ENCODE measurements at places on chromosomes 6 and 20. TPM values are rescaled to one million over a fixed set of nuclear protein-coding genes. Genes with fewer than 3 reads are reported as not detected.

PRDM1 gene
- 122 TPM for total RNA-seq

SLC17A9 gene
- total RNA-seq = 2.4 TPM

CST4 gene
- not detected for total RNA-seq

GSTA1 gene
- not detected for total RNA-seq

ARMC2 gene
- total RNA-seq = 8.7 TPM

CEP250 gene
- total RNA-seq = 36.6 TPM

- H3K36me3 ChIP-seq = peaks cover 28% of the 10 kb centered on the region
- no peak overlapping the region for H3K27ac ChIP-seq
- peak overlapping the region; percentile 53 for H3K4me3 ChIP-seq
- no peaks in the 10 kb centered on the region for H3K27me3 ChIP-seq
- DNase-seq = no peak
- H3K4me1 ChIP-seq = peaks cover 29% of the 10 kb centered on the region
Measured at GRCh38 chr20:48661575-48662455, 166.0 kb downstream of the PREX1 start.

DNA sequence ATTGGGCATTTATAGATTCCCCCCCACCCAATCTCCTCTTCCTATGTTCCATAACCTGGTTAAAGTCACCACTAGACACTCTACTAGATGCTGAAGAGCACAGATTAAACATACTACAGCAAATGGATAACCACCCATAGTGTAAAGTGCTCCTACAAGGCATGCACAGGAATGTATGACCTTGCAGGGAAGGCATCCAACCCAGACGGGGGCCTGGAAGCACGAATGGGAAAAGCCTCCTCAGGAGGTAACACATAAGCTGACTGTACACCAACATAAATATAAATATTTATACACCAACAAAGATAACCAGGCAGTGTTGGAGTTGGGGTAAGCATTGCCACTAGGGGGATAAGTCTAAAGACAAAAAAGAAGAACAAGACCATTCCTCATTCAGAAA is 691.7 kb downstream of the GRIK2 start:
- H3K4me1 ChIP-seq = no peaks in the 10 kb centered on the region
- no peak overlapping the region for H3K27ac ChIP-seq
- H3K36me3 ChIP-seq = no peaks in the 10 kb centered on the region
- H3K4me3 ChIP-seq = no peak overlapping the region

GRCh38 chr20:61121661-61122060 is 130.4 kb upstream of the CDH4 start:
- peaks cover 9% of the 10 kb centered on the region for H3K4me1 ChIP-seq
- peaks cover 36% of the 10 kb centered on the region for H3K27me3 ChIP-seq
- no peak overlapping the region for H3K27ac ChIP-seq
- H3K36me3 ChIP-seq = no peaks in the 10 kb centered on the region

GRCh38 chr6:151359486-151359885 is 31.9 kb downstream of the ZBTB2 start:
- no peak overlapping the region for H3K27ac ChIP-seq
- H3K36me3 ChIP-seq = peaks cover 4% of the 10 kb centered on the region
- peaks cover 3% of the 10 kb centered on the region for H3K4me1 ChIP-seq
- no peak overlapping the region for H3K4me3 ChIP-seq
- H3K27me3 ChIP-seq = no peaks in the 10 kb centered on the region

DNA sequence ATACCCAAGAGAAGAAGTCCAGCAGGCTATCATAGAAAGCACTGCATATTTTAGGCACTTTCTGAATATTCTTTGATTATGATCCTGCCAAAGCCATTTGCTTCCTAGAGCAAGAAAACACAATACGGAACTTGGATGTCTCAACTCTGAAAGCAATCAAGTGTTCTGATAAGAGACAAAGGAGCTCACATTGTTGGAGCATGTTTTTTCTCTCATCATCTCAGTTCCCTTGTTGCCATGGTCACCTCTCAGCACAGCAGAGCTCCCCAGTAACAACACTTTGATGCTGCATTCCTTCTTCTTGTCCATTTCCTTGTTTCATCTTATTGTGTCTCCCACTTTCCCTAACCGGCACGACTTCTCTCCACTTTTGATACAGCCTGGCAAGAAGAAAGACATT is 168.7 kb upstream of the FUT9 start:
- no peak for DNase-seq
- no peaks in the 10 kb centered on the region for H3K27me3 ChIP-seq
- no peak overlapping the region for H3K27ac ChIP-seq
- no peak overlapping the region for H3K4me3 ChIP-seq
- no peaks in the 10 kb centered on the region for H3K4me1 ChIP-seq
- no peaks in the 10 kb centered on the region for H3K36me3 ChIP-seq

GRCh38 chr20:4926531-4927156 is 74.7 kb downstream of the SLC23A2 start:
- H3K36me3 ChIP-seq = peaks cover 10% of the 10 kb centered on the region
- no peak overlapping the region for H3K27ac ChIP-seq
- DNase-seq = no peak

GRCh38 chr6:4258733-4259132 is 123.4 kb upstream of the ECI2 start:
- H3K4me3 ChIP-seq = no peak overlapping the region
- H3K36me3 ChIP-seq = peaks cover 2% of the 10 kb centered on the region
- peaks cover 12% of the 10 kb centered on the region for H3K27me3 ChIP-seq
- no peak for DNase-seq
- H3K27ac ChIP-seq = no peak overlapping the region

- no peaks in the 10 kb centered on the region for H3K4me1 ChIP-seq
- DNase-seq = no peak
- H3K27ac ChIP-seq = no peak overlapping the region
- no peaks in the 10 kb centered on the region for H3K27me3 ChIP-seq
- H3K4me3 ChIP-seq = no peak overlapping the region
Measured at GRCh38 chr20:16106191-16106849, 466.9 kb downstream of the KIF16B start.

GRCh38 chr6:87668013-87668412 is 34.0 kb downstream of the AKIRIN2 start:
- peaks cover 8% of the 10 kb centered on the region for H3K36me3 ChIP-seq
- no peak overlapping the region for H3K27ac ChIP-seq
- H3K4me1 ChIP-seq = peaks cover 21% of the 10 kb centered on the region
- no peaks in the 10 kb centered on the region for H3K27me3 ChIP-seq
- no peak for DNase-seq

GRCh38 chr6:82072751-82073150 is 174.8 kb downstream of the IBTK start:
- H3K27ac ChIP-seq = no peak overlapping the region
- DNase-seq = no peak
- peaks cover 6% of the 10 kb centered on the region for H3K27me3 ChIP-seq
- no peak overlapping the region for H3K4me3 ChIP-seq
